ENCODE measurements at places on chromosomes 12 and 14.

DNA sequence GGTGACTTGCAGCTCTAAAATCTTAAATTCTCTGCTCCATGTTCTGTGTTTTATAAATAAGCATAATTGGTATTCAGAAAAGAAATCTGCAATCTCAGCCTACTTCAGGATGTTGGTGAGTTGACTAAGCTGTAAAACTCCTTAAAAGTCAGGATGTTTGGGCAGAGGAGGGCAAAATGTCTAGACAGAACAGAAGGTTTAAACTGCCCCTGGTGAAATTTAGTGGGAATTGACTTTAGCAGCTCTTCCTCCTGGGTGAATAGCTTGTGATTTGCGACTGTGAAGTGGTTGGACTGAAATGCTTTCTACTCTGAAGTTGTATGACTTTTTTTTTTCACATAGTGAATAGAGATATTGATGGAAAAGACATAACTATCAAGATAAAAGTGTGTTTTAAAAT is 85.8 kb downstream of the CAND1 start:
- no peak for DNase-seq

- no peak for DNase-seq
These were observed 399.8 kb downstream of the RGS6 start for GRCh38 chr14:72332046-72332445.

- peak; percentile 27 for DNase-seq
These were observed 81.7 kb downstream of the PRKAB1 start for GRCh38 chr12:119749666-119750065.

DNA sequence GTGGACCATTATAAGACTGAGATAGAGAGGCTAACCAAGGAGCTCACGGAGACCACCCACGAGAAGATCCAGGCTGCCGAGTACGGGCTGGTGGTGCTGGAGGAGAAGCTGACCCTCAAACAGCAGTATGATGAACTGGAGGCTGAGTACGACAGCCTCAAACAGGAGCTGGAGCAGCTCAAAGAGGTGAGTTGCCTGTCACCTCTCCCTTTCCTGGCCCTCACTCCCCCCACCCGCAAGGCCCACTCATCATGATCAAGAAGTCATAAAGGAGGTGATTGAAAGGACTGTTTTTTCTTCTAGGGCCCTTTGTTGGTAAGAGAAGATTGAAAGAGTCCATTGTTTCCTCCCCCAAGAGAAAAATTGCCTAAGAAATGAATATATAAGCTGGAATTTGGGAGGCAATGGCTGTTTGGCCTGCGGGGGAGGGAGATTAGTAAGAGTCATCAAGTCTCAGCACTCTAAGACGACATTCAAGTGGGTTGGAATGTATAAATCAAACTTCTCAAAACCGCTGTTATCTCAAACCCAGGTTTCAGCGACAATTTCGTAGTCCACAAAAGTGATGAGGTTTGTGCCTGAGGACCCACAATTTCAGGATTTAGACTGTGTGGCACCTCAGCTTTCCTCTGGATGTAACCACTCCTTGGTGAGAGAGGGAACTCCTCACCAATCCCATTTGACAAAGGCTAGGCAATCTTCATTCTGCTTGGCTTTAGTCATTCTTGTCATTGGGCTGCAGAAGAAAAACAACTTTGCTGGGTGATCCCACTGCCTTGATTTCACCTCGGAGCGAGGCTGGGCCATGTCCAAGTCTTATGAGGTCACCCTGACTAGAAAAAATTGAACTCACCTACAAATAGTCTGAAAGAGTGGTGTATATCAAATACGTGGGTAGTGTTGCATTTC is 966 bp downstream of the BICD1 start:
- DNase-seq, result peak; percentile 63

GRCh38 chr12:130747867-130748740 is 32.0 kb upstream of the RIMBP2 start:
- peak; percentile 64 for DNase-seq

GRCh38 chr14:26722258-26722657 is 124.4 kb upstream of the NOVA1 start:
- DNase-seq, result no peak

GRCh38 chr12:92466391-92467305 is 236.1 kb upstream of the PLEKHG7 start:
- no peak for DNase-seq

GRCh38 chr12:16579041-16579440 is 26.9 kb downstream of the LMO3 start:
- no peak for DNase-seq

- no peak for DNase-seq
These were observed 436.3 kb downstream of the VRK1 start for GRCh38 chr14:97233319-97233985.

- DNase-seq, result peak; percentile 86
These were observed 36.9 kb downstream of the ITPK1 start for GRCh38 chr14:93078870-93079269.

DNA sequence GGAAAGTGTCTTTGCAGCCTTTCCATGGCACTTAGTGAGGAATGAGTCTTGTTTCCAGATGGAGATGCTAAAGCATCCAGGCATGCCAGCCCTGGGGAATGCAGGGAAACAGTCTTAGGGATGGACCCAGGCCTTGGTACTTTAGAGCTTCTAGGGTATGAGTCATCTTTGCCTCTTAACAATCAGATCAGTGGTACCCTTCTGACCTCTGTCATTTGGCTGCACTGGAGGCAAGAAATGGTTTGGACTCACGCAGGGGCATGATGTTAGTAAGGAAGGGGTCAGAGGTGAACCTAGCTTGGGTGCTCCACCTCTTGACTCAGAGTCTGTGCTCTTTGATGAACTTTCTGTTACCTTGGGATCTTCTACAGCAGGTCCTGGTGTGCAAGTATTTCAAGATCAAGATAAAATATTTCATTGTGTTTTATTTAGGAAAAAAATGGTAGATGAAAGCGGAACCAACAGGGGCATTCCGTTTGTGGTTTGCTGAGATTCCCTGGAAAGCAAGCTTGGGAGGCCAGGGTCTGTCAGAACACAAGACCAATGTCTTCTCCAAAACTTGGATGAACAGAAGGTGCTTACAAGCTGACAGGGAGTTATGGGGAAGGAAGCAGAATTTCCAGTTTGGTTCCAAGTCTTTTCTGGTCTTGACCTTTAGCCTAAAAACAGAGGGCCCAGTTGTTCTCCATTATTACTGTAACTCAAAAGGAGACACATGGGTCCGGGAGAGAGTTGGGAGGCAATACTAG is 216.2 kb downstream of the ZFP36L1 start:
- peak; percentile 67 for DNase-seq

DNA sequence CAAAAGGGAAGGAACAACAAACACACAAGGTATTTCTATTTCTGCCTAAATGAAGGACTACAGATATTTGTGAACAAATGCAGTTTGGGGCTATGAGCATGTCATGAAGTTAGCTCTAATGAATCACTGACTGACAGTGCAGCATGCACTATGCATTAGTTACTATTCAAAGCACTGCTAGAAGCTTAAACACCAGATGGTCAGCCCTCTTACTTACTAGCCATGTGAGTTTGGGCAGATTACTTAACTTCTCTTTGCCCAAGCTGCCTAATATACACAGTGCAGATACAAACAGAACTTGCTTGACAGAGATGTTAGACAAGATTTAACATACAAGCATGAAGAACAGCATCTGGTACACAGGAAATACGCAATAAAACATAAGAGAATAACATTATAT is 96.0 kb downstream of the ATXN2 start:
- no peak for DNase-seq

- DNase-seq, result no peak
These were observed 21.8 kb upstream of the RAB35 start for GRCh38 chr12:120138366-120138765.

GRCh38 chr14:28651148-28651547 is 115.4 kb upstream of the FOXG1 start:
- DNase-seq, result peak; percentile 90

GRCh38 chr14:44700694-44701093 is 193.6 kb upstream of the FSCB start:
- DNase-seq, result no peak

- peak; percentile 25 for DNase-seq
These were observed 23.4 kb upstream of the SLC35F4 start for GRCh38 chr14:57889245-57889644.

- peak; percentile 80 for DNase-seq
These were observed 1936.8 kb upstream of the SEL1L start for GRCh38 chr14:83470466-83470865.

All from fibroblast of skin of scalp (primary cell).